ENCODE measurements at places on chromosomes 1 and 21.

DNA sequence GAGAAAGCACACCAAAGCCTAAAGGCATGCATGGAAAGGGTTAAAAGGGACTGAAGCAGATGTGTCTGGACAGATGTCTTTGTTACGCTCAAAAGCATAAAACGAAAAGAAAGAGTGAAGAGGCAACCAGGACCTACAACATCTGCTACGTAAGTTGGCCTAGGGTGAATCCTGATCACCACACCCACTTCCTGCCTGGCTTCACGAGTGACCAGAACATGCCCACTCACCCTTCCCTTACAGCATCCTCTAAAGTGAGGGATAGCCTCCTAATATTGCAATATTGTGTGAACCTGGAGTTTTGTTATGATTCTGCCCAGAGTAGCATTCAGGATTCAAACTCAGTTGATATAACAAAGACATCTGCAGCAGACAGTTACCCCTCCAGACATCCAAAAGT lies 10.6 kb upstream of the OLIG2 start:
- no peak for DNase-seq

- no peak for DNase-seq
These were observed 24.1 kb downstream of the PIGM start for GRCh38 chr1:160007577-160008200.

DNA sequence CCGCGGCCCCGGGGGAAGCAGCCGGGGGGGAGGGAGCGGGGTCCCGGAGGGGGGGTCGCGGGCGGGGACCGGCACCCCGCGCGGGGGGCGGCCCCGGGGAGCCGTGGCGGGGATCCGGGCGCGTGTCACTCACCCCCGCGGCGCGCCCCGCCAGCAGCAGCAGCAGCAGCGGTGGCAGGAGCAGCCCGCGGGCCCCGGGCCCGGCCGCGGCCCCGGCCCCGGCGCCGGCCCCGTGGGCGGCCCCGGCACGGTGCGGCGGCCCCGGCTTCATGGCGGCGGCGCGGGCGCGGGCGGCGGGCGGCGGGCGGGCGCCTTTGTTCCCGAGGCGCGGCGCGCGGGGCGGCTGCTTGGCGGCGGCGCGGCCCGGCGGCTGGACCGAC lies 252 bp downstream of the SDC3 start:
- DNase-seq = no peak

DNA sequence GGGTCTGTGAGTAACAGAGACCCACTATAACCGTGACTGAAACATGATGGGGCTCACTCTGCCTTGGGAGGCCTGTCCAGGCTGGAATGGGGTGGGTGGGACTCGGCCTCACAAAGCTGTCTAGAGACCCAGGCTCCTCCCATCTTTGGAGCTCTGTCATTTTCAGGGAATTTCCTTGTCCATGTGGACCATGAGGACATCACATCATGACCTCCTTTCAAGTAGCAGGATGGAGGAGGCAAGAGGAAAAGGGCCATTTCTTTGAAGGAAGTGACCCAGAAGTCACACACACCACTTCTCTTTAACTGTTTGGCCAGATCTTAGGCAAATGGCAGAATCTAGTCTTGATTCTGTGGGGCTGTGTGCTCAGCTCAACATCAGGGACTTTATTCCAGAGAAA lies 79.9 kb downstream of the CNIH3 start:
- DNase-seq = no peak

DNA sequence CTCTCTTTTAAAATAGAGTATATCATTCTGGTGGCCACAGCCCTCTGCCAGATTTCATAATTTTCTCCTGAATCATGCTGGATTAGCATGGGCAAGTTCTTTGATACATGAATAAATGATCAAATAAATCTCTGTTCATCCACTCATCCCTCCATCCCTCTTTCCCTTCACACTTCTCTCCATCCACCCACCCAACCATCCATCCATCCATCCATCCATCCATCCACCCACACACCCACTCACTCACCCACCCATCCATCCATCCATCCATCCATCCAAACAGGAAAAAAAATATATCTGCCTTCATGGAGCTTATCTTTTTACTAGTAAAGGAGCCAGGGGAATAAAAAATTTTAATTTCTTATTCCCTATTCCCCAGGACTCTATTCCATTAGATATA lies 49.3 kb downstream of the URB2 start:
- no peak for DNase-seq

DNA sequence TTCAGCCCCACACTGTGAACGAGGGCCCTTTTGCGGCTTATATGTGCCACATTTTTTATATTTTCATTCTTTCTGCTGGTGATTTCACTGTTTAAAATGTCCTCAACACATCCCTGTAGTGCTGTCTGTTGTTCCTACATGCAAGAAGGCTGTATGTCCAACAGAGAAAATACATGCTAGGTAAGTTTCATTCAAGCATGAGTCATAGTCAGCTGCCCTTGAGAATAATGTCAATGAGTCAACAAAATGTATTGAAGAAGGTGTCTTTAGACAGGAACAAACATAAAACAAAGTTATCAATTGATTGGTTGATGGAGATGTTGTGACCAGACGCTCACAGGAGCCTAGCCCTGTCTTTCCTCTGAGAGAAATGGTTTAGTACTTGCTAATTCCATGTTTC lies 553.4 kb downstream of the PLPP3 start:
- DNase-seq = no peak

DNA sequence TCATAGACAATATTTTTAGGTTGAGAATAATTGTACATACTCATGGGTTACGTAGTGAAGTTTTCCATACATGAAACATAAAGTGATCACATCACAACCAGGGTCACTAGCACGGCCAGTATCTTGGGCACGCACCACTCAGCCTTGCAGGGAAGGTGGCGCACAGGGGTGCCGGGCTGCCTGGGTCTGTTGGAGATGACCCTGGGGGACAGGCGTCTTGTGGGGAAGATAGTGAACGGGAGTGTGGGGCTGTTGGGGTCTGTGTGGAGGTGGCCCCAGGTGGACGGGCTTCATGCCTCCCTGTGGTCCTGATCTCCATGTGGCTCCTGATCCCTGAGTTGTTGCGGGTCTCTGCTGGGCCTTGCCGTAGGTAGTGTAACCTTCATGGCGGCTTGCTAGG lies 38.3 kb upstream of the PRSS38 start:
- no peak for DNase-seq

DNA sequence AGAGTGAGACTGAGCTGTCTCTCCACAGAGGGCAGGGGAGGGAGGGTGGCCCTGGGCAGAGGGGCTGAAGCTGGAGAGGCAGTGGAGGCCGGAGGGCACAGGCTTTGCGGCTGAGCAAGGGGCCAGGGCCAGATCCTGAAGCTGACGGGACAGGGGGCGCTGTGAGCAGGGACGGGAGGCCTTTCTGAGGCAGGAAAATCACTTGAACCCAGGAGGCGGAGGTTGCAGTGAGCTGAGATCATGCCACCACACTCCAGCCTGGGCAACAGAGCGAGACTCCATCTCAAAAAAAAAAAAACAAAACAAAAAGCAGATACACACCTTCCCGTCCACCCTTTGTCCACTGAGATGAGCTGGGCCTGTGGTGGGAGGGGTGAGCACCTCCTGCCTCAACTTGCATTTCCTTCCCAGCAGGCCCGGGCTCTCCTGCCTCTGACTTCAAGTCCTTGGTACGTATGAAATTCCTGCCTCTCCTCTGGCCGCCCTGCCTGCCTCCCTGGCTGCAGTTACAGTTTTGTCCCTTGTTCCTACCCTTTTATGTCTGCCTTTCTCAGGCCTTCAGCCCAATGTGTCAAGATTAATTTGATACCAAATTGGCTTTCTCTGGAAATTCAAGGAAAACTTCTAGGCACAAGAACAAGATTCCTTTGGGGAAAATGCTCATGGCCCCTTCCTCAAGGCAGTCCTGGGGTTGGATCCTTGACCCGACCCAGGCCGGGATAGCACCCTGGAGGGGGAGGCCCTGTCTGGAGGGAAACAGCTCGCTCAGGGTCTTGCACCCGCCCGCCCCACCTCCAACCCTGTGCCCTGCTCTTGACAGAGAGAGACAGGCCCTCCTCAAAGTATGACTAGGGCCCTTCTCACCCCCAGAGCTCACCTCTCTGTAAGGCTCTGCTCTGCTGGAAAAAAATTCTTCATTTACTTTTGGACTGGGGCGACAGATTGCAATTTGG lies 11.2 kb upstream of the ADAMTSL4 start:
- no peak for DNase-seq

GRCh38 chr1:22228505-22228911 lies 85.6 kb upstream of the WNT4 start:
- no peak for DNase-seq

DNA sequence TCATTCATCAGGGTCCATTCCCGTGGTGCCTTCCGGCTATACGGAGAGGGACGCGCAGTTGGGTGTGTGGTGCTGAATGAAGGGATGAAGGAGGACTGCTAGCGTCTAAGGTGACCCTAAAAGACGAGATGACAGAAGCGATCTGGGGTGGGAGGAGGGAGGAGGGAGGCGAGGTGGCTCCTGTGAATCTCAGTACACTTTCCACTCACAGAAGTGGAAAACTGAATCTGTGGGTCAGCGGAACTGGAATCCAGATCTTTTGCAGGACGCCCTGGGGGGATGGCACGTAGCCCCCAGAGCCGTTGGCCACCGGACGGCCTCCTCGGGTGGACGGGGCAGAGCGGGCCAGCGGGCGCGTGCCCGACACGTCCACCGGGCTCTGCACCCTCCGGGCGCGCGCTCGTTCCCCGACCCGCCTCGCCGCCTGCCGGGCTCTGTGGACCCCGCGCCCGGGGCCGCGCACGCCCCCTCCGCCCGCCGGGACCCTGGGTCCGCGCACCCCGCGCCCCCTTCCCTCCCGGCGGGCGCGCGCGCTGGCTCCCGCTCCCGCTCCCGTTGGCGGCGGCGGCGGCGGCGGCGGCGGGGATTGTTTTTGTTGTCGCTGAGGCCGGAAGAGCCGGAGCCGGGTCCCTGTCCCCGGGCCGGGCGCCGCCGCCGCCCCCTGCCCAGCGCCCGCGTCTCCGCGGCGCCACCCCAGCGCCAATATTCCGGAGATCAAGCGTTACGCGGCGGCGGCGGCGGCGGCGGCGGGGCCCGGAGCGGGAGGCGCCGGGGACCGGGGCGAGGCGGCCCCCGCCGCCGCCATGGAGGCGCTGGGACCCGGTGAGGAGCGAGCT lies at the start of gene AGO4:
TSS of gene AGO4 (plus strand) at position 403 of the 836 bp plus-strand sequence. CDS start at position 804, 401 bp downstream.
- DNase-seq = no peak

- DNase-seq = no peak
These were observed 39.1 kb downstream of the CLSTN1 start for GRCh38 chr1:9784508-9785133.

DNA sequence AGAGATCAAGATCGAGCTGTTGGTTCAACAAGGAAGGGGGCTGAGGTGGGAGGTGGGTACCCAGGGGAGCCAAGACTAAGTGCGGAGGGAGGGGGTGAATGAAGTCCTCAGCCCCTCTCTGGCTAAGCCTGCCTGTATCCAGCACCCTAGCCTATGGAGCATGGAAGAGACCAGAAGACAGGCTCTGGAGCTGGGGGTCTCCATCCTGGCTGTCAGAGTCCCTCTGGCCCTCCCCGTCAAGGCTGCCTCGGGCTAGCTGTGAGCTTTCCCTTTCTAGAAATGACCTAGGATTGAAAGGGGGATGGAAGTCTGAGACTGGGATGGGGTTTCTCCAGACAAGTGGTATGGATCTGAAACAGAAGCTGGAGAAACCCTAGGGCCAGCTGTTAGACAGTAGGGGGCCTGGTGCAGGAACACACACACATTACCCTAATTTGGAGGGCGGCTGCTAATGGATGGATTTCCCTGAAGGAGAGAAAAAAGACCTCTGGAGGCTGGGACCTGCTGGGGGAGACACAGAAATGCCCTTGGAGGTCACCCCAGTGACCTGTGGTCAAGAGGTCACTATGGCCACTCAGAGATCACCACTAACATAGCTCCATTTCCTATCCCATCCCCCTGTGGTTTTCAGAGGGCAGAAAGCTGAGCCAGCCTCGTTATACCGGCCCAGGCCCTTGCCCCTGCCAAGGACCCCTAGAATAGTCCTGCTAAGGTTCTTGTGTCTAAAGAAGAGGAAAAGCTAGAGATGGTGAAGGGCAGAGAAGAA lies 107.8 kb downstream of the TMEM53 start:
- no peak for DNase-seq

GRCh38 chr21:32545948-32546441 lies 39.3 kb downstream of the TCP10L start:
- DNase-seq = no peak

GRCh38 chr1:241007668-241008067 lies 349.3 kb downstream of the RGS7 start:
- no peak for DNase-seq

DNA sequence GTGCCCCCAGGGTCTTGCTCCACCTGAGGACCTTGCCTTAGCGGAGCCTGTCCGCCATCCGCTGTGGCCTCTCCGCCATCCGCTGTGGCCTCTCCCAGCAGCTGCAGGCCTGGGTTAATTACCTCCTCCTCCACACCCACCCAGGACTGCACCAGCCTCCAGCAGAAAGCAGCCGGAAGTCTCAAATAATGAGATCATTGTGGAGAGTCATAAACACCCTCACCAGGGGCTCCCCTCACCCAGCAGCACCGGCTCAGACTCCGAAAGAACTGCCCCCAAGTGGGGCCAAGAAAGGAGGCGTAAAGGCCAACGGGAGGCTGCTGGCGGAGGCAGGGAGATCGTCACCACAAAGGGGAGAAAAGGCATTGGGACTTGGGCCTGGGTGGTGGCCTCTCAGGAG lies 10.7 kb upstream of the GPR153 start:
- DNase-seq = no peak

DNA sequence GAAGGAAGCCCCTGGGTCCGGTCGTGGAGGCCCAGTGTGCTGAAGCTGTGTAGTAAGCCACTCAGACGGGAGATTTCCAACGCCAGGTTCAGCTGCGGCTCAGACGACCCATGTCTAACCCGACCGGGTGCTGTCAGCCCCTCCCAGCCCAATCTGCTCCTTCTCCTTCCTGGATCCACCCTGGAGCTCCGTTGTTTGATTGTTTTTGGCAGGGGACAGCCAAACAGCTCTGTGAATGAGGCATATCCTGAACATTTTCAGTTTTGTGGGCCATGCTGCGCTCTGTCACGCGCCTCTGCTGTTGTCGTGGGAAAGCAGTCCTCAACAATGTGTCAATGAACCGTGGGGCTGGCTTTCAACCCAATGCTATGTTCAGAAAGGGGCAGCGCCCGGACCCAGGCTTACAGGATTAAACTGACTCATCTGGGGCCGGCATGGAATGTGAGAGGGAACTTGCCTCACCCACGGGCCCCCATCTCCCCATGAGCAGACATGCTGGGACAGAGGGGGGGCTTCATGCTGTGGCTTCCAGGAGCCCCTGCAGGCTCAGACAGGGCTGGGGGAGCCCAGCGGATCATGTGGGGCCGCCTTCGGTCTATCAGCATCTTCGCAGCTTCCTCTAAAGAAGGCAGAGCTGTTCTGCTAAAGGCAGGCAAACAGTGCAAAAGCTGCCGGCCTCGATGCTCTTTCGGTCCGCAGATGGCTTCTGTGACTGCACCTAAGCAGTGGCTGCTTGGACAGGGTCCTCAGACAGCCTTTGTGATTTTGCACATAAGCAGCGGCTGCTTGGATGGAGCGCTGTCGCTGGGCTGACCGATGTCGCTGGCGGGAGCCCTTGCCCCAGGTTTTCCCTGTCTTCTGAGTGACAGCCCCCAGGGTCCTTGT lies 101.7 kb downstream of the RIPK4 start:
- no peak for DNase-seq

- no peak for DNase-seq
These were observed 877 bp downstream of the IRF2BP2 start for GRCh38 chr1:234608911-234609690.

GRCh38 chr1:25796811-25797458 lies 3.1 kb upstream of the SELENON start:
- DNase-seq = peak; percentile 43
